Jurkat, Clone E6-1 (cell line): ENCODE measurements at places on chromosomes 1 and 21.

GRCh38 chr1:205748403-205749233 lies 1.4 kb downstream of the NUCKS1 start:
- peak; percentile 16 for DNase-seq

DNA sequence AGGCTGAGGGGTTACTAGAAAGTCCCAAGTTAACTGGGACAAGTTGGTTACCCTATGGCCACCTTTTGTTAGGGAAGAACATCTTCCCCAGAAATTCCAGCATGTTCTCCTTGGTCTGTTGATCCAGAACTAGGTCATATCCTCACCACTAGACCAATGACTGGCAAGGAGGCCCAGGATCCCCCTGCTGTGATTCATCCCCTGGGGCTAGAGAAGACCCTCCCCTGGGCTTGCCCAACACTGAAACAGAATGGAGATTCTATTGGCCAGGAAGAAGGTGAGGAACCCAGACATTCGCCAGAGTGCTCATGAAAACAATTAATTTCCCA lies 90.1 kb upstream of the SIM2 start:
- no peak for DNase-seq

GRCh38 chr1:57204942-57205787 lies 218.7 kb downstream of the DAB1 start:
- no peak for DNase-seq

GRCh38 chr1:23836037-23836436 lies 10.8 kb upstream of the HMGCL start:
- DNase-seq: no peak

DNA sequence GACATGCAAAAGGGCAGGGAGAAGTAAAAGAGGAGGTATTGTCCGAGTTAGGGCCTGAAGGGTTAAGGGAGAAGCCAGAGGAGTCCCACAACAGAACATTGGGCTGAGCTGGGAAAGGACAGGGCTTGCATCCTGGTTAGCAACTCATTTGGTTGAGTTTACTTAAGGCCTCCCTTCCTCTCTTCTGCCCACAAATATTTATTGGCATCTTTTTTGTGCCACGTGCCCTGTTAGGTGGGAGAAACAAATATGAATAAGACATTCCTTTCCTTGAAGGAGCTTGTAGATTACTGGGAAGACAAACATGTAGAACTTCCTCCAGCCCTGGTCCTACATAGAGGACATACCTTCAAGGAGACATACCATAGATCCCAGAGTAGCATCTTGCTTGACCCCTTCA lies 53.0 kb upstream of the PRELP start:
- DNase-seq: no peak

DNA sequence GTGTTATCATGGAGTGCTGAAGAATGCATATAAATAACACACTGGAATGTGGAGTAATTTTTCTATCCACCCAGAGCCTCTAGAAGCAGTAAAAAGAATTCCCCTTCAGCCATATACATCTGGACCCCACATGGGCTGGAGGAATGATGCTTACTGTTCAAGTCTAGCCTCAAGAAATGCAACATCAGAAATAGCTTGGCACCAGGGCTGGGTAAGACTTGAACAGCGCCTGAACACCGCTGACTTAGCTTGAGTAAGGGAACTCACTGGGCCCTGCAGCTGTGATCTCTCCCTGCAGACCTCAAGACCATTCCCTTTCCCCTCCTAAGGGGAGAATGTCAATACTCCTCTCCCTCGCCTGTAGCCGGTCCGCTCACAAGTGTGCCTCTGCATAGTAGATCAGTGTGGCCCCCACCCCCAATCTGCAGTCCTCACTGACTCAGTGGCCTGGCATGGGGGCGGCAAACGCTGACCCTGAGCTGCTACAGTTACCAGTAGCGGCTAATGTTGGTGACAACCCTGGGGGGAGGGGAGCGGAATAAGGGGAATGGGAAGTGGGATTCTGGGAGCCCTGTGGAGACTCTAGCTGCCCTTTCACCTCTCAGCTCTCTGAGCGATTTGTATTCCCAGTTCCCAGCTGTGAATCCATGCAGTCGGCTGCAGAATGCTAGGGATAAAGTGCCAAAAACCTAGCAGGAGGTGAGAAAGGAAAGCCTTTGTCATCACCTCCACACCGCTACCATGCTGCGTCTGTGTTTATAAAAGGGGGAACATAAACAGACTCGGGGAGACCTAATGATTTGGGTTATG lies 483.9 kb downstream of the DISC1 start:
- DNase-seq: no peak

DNA sequence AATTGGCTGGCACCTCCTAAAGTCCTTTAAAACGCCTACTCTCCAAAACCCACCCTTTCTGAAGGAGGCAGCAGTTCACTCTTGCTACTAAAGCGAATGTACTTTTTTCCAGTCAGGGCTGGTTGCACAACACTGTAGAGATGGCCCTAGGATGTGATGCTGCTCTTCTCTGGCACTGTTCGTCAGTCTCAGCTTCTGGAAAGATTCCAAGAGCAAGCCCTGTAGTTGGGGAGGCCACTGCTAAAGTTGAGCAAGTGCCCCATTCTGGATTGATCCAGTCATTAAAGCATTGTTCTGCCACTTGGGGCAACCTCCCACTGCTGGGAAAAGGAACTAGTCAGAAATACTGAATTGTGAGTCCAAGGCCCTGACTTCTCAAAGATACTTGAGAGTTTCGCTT lies 28.5 kb upstream of the KCNQ4 start:
- DNase-seq: no peak

GRCh38 chr1:153957744-153958110 lies 685 bp downstream of the CRTC2 start:
- DNase-seq: no peak

DNA sequence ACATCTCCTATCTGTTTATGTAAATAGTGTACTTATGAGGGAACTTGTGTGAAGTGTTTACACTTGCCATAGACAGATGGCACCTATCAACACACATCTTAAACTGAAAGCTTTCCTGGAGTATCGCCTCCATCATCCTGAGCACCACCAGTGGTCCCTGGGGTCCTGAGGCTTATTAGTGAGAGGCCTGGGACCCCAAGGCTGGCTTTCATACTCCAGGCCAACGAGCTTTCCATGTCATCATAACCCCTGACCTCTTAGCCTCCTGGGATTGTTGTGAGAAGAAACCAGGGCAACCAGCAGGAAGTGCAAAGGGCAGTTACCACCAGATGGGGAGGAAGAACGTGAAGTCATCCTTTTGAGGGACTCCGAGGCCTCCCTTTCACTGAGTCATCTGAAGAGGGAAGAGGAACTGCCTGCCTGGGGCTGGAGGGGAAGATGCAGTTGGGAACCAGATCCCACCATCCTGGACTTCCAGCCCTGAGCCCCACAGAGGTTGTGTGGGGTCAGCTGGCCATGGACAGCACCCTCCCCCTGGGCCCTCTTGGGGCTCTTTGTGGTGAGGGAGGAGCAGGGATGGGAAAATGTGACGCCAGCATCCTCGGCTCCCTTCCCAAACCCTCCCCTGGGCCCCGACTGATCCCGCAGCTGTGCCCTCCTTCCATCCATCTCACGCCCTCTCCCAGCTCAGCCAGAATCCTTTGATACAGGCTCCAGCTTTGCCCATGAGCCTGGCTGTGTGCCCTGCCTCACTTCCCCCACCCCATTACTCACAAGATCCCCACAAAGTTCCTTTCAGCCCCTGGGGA lies 5.8 kb downstream of the INKA2 start:
- DNase-seq: no peak

DNA sequence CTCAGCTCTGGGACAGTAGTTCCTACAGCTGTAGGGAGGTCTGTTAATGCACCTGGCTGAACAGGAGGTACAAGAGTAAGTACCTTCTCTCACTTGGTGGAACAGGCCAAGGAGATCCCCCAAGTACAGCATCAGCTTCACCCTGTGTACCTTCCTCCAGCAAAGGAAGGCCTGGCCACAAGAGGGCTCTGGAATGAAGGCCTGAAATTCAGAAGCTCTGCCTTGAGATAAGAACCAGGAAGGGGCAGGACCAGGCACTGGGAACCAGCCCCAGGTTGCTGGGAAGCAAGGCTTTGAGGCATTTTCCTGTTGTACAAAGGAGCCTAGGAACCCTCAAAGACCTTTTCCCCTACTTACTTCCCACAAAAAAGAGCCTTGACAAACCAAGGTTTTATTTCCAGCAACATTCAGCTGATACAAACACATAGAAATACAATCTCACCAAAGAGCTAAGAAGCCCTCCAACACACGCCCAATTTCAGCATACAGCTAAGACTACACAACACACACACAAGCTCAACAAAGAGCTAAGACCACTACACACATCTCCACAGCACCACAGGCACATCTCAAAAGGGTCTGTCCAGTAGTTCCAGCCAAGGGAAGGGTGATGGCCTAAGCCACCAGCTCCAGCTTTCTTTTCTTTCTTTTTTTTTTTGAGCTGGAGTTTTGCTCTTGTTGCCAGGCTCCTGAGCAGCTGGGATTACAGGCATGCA lies 23.5 kb downstream of the F11R start:
- peak; percentile 56 for DNase-seq
